ENCODE measurements at places on chromosomes 1 and 21.

- no peak for DNase-seq
Observed at GRCh38 chr1:85091671-85092280, 43.5 kb upstream of the MCOLN3 start.

DNA sequence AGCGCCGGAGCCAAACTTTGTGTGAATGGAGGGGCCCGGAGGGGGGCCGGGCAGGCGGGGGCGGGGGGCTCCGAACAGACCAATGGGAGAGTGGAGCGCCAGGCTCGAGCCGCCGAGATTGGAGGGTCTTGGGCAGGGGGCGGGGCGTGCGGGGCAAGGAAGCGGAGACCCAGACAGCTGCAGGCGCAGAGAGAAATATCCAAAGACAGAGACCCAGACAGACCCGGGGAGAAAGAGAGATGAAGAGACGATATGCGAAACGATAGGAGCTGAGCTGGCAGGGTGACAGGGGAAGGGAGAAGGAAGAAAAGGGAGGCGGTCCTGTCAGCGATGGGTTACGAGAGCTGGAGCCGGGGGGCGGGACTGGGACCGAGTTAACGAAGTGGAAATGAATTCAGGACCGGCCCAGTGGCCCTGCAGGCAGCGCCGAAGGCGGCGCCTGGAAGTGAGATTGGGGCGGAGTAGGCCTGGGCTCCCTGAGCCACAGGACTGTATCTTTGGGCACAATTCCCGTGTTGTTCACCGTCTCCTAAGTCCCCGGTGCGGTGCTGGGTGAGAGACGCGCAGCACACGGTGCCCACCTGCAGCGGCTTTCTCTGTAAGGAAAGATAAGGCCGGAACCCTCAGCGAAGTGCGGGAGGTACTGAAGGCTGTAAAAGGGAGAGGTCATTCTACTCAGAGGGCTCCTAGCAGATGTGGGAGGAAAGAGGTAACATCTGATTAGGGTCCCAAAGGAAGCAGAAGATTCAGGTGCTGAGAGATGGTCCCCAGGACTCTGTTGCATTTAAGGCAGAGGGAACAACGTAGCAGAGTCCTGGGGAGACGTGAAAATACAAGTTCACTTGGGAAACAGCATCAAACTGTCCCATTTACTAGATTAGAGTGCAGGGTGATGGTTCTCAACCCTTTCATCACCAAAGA, 543 bp upstream of the KCNJ10 start:
- DNase-seq = peak; percentile 36

- no peak for DNase-seq
Observed at GRCh38 chr1:210814382-210815123, 319.4 kb downstream of the KCNH1 start.

GRCh38 chr1:55500601-55501000, 285.4 kb upstream of the USP24 start:
- no peak for DNase-seq

DNA sequence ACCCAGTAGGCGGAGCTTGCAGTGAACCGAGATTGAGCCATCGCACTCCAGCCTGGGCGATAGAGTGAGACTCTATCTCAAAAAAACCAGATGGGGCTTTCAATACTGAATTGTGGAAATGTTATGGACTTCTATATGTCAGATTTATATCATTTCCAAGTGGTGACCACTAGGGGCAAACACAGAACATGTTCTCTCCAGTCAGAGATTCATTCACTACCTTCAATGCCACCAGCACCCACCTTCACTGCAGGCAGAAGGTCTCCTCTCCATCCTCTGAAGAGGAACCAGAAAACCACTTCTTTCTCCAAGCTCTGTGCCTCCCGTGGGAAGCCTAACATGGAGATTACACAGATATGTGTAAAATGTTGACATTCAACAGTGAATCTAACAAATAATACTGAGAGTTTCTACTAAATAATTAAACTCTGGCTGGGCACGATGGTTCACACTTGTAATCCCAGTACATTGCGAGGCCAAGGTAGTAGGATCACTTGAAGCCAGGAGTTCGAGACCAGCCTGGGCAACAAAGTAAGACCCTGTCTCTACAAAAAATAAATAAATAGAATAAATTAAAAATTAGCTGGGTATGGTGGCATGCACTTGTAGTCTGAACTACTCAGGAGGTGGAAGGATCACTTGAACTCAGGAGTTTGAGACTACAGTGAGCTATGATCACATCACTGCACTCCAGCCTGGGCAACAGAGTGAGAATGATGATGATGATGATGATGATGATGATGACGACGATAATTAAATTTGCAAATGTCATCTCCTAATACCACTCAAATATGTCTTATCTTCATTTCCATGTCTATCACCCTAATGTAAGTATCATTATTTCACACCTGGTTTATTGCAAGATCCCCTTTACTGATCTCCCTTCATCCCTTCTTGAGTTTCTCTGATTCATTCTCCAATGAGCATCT, 151.1 kb downstream of the ZNF281 start:
- DNase-seq = no peak

DNA sequence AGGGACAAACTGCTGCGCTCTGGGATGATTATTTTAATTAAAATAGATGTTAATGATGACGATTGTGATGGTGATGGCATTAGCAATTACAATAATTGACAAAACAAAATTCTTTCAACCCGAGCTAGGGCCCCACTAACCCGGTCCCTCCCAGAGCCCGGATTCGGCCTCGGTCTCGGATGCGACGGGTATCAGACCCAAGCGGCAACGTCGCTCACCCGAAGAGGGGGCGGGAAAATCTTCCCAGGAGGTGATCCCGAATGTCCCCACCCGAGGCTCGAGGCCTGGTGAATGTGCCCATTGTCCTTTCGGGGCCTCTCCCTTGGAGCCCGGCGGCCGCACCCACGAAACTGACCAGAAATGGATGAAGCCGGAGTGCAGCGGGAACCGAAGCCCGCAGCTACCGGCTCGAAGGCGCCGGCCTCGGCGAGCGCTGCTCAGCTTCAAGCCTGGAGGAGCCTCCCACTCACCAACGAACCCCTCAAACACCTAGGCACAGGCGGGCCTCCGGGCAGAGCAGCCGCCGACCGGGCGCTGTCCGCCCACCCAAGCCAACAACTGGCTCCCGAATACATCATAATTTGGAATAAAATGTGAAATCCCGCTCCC, 1.2 kb downstream of the TAL1 start:
- no peak for DNase-seq

GRCh38 chr1:185297982-185298381, 19.1 kb downstream of the IVNS1ABP start:
- DNase-seq = no peak
